Dermis blood vessel endothelial cell (primary cell): ENCODE measurements at places on chromosomes 12 and 14. TPM values are rescaled to one million over a fixed set of nuclear protein-coding genes. Genes with fewer than 3 reads are reported as not detected.

The ZNF891 gene
- total RNA-seq, result 0.93 and 1.0 TPM in 2 replicates

The ESRRB gene
- total RNA-seq, result not detected in 2 replicates

The ARF6 gene
- 64.7 and 66.6 TPM in 2 replicates for total RNA-seq

The TGM1 gene
- total RNA-seq, result 0.17 and 0.51 TPM in 2 replicates

The NTS gene
- 6.1 and 18.3 TPM in 2 replicates for total RNA-seq

The PWP1 gene
- 118 and 160 TPM in 2 replicates for total RNA-seq

The OTOGL gene
- total RNA-seq, result 0.17 and 1.2 TPM in 2 replicates

The POTEM gene
- total RNA-seq, result not detected in 2 replicates

The AICDA gene
- not detected in 2 replicates for total RNA-seq

The P3H3 gene
- 18.8 and 22.1 TPM in 2 replicates for total RNA-seq

The LRRIQ1 gene
- 0.37 and 0.68 TPM in 2 replicates for total RNA-seq

The BCL2L14 gene
- total RNA-seq, result not detected in 2 replicates

The FAM181A gene
- total RNA-seq, result not detected in 2 replicates

The HAL gene
- total RNA-seq, result 0.14 and 0.17 TPM in 2 replicates
